ENCODE measurements at places on chromosomes 5 and 9. TPM values are rescaled to one million over a fixed set of nuclear protein-coding genes. Genes with fewer than 3 reads are reported as not detected.

GRCh38 chr5:172185096-172185461 is 2.9 kb downstream of the STK10 start:
- DNase-seq: no peak
- H3K4me3 ChIP-seq: no peak overlapping the region

DNA sequence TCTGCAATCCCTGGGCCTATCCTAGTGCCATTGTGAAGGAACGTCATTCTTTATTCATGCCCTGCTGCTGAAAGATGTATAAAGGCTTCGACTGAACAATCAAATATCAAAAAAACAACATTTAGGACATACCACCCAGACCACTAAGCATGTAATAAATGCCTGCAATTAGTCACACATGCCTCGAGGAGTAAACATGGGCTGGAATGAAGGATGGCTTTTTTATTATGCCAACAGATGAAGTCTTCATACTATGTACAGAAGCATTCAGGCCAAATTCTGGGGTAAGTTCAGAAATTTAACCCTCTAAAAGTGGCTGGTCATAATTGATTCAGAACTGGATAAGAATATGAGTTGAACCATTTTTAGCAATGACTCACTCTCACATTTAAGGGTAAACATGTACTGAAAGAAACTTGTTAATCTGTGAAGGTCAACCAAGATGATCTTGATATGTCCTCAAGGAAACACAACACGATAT is 38.1 kb downstream of the FAM240B start:
- H3K27me3 ChIP-seq: no peaks in the 10 kb centered on the region
- DNase-seq: no peak
- H3K4me1 ChIP-seq: no peaks in the 10 kb centered on the region
- no peak overlapping the region for H3K4me3 ChIP-seq
- H3K36me3 ChIP-seq: no peaks in the 10 kb centered on the region
- H3K27ac ChIP-seq: no peak overlapping the region

DNA sequence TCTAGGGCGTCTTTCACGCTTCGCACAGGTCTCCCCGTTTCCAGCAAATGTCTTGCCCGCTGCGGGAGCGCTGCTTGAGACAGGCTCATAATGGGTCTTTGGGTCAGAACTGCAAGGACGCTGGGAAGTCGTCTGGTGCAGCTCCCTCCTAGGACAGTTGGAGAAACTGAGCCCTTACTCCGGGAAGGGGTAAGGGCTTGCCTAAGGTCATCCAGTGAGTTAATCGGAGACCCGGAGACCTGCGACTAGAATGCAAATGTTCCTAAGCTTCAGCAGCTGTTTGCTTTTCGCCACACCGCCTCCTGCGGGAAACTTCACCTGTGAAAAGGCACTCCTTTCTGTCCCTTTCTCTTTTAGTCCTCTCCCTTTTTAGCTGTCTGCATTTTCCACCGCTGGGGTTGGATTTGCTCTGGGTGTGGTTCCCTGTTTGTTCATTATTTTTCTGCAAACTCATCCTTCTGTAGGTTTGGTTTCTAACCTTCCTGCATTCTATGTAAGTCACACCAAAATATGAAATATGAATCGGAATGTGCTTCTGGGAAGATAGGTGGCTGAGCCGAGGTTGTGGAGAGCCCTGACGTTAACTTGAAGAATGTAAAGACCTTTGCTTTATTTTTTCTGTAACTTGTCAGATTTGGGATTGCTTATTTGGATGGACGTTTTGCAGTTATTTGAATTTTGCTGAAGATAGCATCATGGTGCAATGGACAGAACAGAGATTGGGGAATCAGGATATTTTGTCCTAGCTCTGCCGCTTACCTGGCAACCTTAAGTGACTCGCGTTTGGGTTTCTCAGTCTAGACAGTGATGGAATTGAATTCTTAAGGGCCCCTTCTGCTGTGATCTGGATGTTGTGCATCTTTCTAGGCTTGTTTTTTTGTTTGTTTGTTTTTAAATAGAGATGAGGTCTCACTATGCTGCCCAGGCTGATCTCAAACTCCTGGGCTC is 909 bp downstream of the SLC36A1 start:
- H3K27me3 ChIP-seq: no peaks in the 10 kb centered on the region
- H3K4me3 ChIP-seq: peak overlapping the region; percentile 51
- H3K36me3 ChIP-seq: no peaks in the 10 kb centered on the region
- H3K4me1 ChIP-seq: no peaks in the 10 kb centered on the region
- no peak overlapping the region for H3K27ac ChIP-seq

DNA sequence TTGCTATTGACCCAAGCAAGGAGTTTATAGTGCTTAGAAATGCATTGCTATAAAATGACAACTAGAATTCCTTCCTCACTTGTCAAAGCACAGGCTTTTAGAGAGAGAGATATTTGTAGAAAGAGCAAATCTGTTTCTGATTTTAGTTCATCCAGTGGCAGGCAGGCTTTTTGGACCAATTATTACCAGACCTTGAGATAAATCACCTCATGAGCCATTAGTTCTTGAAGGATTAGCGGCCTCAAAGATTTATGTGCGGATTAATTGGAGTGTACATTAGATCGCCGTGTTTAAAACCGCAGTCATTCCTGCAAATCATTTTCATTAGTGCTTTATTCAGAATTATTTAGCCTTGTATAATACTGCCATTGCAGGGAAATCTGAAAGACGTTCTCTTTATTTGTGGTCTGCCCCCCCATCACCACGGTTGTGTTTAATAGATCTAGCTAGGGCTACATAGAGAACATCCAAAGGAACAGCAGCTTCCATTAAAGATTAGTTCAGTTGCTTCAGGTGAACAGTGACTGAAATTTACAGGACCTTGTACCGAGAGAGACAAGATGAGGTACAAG is 28.8 kb upstream of the TJP2 start:
- no peak overlapping the region for H3K27ac ChIP-seq
- no peaks in the 10 kb centered on the region for H3K36me3 ChIP-seq
- H3K27me3 ChIP-seq: no peaks in the 10 kb centered on the region
- no peaks in the 10 kb centered on the region for H3K4me1 ChIP-seq

GRCh38 chr9:114452219-114453165 is 52.8 kb downstream of the WHRN start:
- no peaks in the 10 kb centered on the region for H3K4me1 ChIP-seq
- no peak overlapping the region for H3K4me3 ChIP-seq
- no peak overlapping the region for H3K27ac ChIP-seq

GRCh38 chr5:61000887-61001286 is 55.9 kb downstream of the NDUFAF2 start:
- peaks cover 3% of the 10 kb centered on the region for H3K4me1 ChIP-seq
- no peak overlapping the region for H3K27ac ChIP-seq
- no peak for DNase-seq
- H3K4me3 ChIP-seq: no peak overlapping the region
- no peaks in the 10 kb centered on the region for H3K27me3 ChIP-seq

GRCh38 chr5:171149772-171150171 is 159.3 kb upstream of the TLX3 start:
- H3K4me1 ChIP-seq: no peaks in the 10 kb centered on the region
- no peak overlapping the region for H3K27ac ChIP-seq
- H3K36me3 ChIP-seq: no peaks in the 10 kb centered on the region
- no peaks in the 10 kb centered on the region for H3K27me3 ChIP-seq
- DNase-seq: no peak

DNA sequence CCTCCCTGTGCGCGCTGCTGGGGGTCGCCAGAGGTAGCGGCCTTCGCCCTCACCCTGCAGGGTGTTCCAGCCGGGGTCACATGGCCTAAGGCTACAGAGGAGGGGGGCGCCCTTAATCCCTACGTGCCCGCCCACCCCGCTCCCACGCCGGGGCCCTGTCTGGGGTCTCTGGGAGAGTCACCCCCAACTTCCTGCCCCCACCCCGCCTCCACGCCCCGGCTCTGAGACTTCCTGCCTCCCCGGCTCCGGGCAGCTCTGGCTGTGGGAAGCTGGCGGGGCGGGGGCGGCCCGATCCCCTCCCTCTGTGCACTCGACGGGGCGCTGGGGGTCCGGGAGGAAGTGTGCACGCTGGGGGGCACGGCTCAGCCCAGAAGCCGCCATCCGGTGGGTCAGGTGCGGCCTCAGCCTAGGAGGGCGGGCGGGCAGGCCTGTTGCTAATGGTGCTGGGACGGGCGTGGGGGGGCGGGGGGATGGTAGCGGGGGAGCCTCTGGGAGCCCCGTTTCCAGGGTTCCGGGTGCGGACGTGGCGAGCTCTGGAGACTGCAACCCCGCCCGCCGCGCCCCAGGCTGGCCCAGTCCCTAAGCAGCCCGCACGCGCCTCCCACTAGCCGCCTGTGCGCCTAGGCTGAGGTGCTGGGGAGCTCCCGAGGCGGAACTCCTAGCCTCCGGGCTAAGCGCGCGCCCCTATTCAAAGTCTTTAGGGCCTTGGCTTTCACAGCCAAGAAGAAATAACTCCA is 61.6 kb downstream of the CXXC5 start:
- no peak overlapping the region for H3K27ac ChIP-seq
- no peaks in the 10 kb centered on the region for H3K27me3 ChIP-seq
- no peaks in the 10 kb centered on the region for H3K4me1 ChIP-seq
- H3K4me3 ChIP-seq: no peak overlapping the region
- DNase-seq: no peak

DNA sequence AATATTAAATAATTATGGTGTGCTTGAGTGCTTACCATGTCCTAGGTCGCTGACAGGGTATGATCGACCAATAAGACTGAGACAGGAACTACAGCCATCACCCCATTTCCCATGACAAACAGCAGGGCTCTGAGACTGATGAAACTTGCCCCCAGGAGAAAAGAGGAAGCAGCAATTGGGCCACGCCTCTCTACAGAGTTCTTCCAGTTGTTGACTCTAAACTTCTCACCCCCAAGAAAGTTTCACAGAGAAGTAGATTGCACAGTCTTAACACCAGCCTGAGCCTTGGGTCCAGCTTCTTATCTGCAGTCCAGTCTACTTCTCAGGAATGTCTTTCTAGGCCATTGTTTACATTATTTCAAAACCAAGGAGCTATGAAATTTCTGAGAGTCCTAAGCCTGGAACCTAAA is 182.2 kb upstream of the ANKRD55 start:
- H3K4me3 ChIP-seq: no peak overlapping the region
- DNase-seq: no peak
- no peaks in the 10 kb centered on the region for H3K36me3 ChIP-seq
- H3K27ac ChIP-seq: peak overlapping the region; percentile 57

DNA sequence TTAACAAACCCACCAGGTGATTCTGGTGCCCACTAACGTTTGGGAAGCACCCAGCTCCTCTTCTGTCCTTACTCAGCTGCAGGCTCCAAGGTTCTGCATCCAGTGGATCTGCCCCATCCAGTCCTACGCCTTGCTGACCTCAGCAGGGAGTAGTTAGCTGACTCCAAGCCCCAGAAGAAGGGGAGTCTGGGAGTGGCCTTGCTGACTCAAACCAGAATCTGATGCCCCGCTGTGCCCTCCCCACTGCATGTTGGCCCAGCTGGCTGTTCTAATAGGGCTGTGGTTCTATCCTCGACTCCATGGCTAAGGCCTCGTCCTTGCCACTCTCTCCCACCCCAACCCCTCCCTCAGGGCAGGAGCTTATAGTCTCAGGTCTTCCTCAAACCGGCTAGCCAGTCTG is 136.3 kb downstream of the TTLL11 start:
- no peaks in the 10 kb centered on the region for H3K4me1 ChIP-seq
- H3K36me3 ChIP-seq: no peaks in the 10 kb centered on the region
- no peaks in the 10 kb centered on the region for H3K27me3 ChIP-seq

GRCh38 chr5:58077416-58077815 is 382.5 kb downstream of the PLK2 start:
- no peaks in the 10 kb centered on the region for H3K4me1 ChIP-seq
- no peak overlapping the region for H3K27ac ChIP-seq
- DNase-seq: no peak
- H3K36me3 ChIP-seq: no peaks in the 10 kb centered on the region
- H3K27me3 ChIP-seq: no peaks in the 10 kb centered on the region
- H3K4me3 ChIP-seq: no peak overlapping the region

DNA sequence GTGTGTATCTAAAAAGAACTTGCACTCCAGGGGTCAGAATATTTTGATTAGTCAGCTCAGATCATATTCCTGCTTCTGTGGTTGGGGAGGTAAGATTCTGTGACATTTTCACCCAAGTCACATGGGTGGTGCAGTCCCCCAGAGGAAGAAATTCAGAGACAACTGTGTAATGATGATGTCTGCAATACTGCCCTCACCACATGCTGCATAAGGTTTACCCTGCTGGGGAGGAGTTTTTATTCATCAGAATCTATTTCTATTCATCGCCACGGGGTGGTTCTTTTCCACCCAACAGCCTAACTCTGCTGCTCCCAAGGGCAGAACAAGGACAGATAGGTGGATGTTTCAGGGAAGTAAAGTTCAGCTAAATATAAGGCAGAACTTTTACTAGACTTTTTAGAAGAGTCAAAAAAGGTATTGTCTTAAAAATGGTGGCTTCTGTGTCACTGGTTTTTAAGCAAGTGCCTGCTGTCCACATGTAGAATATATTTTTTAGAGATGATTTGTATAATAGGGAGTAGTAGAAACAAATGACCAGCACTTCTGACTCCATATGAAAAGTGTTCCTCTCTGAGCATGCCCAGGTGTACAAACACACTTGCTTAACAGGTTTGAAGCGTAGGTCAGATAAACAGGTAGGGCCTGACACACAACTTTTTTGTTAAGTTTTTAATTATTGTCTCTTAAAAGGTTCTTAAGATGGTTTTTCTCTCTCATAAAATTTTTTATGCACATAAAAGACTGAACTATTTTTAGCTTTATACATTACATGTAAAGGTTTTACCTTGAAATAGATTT is 352.7 kb downstream of the LRRC70 start:
- H3K27ac ChIP-seq: no peak overlapping the region
- H3K4me3 ChIP-seq: no peak overlapping the region
- H3K36me3 ChIP-seq: no peaks in the 10 kb centered on the region
- no peaks in the 10 kb centered on the region for H3K27me3 ChIP-seq
- H3K4me1 ChIP-seq: no peaks in the 10 kb centered on the region

DNA sequence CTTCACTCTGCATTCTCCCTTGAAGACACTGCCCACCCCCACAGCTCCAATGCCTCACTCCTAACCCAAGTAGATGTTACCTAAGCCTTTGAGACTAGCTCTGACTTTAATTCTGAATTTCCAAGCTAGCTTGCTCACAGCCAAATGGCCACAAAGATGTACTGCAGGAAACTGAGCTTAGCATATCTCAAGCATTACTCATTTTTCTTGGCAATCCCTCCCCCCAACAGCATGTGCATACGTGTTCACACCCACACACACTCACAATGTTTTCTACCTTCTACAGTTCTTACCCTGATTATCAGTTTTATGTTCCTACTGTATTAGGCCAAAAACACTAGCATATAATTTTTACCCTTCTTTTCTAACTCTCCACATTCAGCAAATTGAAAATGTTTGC is 13.7 kb upstream of the GRIA1 start:
- no peak overlapping the region for H3K27ac ChIP-seq
- no peaks in the 10 kb centered on the region for H3K27me3 ChIP-seq
- no peaks in the 10 kb centered on the region for H3K36me3 ChIP-seq
- no peak for DNase-seq
- H3K4me1 ChIP-seq: no peaks in the 10 kb centered on the region

- peak overlapping the region; percentile 17 for H3K27ac ChIP-seq
- no peak overlapping the region for H3K4me3 ChIP-seq
These were observed 479.5 kb upstream of the PAPPA start for GRCh38 chr9:115674091-115674490.

SLC2A6 gene
- polyA plus RNA-seq: 2.6 TPM

SLC4A9 gene
- polyA plus RNA-seq: not detected

TAF11L5 gene
- polyA plus RNA-seq: not detected

FTMT gene
- polyA plus RNA-seq: not detected

CTXN3 gene
- polyA plus RNA-seq: not detected

Data from aorta (tissue), 5 donors.